NCI-H1105 (cell line): ENCODE measurements at places on chromosomes 2 and 18.

DNA sequence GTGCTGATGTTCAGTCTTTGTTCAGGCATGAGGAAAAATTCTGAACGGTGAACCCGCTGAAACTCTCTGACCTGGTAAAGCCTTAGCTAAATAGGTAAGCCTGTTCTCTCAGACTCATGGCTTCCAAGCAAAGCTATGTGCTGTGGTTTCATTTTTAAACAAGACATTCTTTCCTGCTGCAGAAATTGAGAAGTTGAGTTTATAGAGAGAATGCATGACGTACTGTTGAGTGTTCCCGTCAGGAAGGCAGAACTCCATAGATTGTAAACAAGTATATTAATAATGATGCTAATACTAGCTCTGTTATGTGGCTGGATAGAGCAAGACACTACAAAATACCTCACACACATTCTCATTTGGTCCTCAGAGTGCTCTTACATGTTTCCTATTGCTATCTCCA, 424.0 kb upstream of the CRIM1 start:
- no peak for DNase-seq

GRCh38 chr2:165698444-165698884, 95.6 kb downstream of the GALNT3 start:
- DNase-seq: peak; percentile 47

DNA sequence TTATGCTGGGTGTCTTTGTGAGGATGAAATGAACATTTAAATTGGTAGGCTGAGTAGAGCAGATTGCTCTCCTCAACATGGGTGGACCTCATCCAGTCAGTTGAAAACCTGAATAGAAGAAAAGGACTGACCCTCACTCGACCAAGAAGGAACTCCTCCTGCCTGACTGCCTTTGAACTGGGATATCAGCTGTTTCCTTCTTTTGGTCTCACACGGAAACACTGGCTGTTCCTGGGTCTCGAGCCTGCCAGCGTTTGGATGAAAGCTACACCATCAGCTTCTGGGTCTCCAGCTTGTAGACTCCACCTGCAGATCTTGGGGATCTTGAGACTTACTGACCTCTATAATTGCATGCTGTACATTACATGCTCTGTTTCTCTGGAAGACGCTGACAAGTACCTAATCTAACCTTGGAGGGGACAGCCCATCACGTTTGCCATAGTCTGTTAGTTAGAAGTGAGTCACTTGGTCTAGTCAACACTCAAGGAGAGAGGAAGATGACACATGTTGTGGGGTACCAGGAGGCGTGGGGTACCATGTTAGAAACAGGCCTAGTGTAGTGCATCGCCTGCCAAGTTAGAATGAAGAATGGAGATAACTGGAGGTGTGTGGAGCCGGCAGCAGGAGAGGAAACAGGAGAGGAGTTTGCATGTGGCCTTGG, 267.0 kb downstream of the MREG start:
- no peak for DNase-seq

GRCh38 chr2:190119923-190120590, 57.5 kb upstream of the MSTN start:
- DNase-seq: no peak

DNA sequence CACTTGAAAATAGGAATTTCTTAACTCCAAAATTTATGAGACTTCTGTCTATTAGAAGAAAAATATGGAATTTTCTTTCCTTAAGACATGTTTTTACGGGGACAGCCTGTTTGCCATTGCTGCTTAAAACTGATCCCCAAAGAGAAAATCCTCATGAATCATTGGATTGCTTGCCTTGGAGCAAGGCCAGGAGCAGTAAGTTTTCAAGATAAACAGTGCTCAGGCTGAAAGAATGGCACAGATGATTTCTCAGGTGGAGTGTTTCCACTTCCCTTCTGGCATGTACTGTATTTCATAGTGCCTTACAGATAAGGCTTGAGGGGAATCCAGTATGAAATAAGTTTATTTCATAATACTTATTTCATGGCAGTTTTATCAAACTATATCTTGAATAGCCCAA, 74.3 kb upstream of the MMADHC start:
- DNase-seq: peak; percentile 11
